Ovary (tissue), 10 donors: ENCODE measurements at places on chromosomes 4 and X. TPM values are rescaled to one million over a fixed set of nuclear protein-coding genes. Genes with fewer than 3 reads are reported as not detected.

AMTN gene
- not detected for total RNA-seq

GABRE gene
- 16.9 TPM for total RNA-seq

TRPC3 gene
- total RNA-seq, result 0.11 TPM

GRCh38 chr4:173763389-173763788 lies 233.4 kb upstream of the HAND2 start:
- DNase-seq, result no peak

GRCh38 chr4:11900359-11900758 lies 471.7 kb upstream of the HS3ST1 start:
- DNase-seq, result no peak
